ENCODE measurements at places on chromosomes 1 and 21. TPM values are rescaled to one million over a fixed set of nuclear protein-coding genes. Genes with fewer than 3 reads are reported as not detected.

ACTL8 gene
- polyA plus RNA-seq: 0.18 TPM

AADACL4 gene
- polyA plus RNA-seq: 0.38 TPM

RIMS3 gene
- 4.4 TPM for polyA plus RNA-seq

PTAFR gene
- 0.84 TPM for polyA plus RNA-seq

SPATA46 gene
- polyA plus RNA-seq: not detected

PLA2G2D gene
- 2.1 TPM for polyA plus RNA-seq

HEYL gene
- 20.1 TPM for polyA plus RNA-seq

BTF3L4 gene
- 73.9 TPM for polyA plus RNA-seq

SYCP1 gene
- not detected for polyA plus RNA-seq

ZNF648 gene
- 0.13 TPM for polyA plus RNA-seq

CELA2B gene
- polyA plus RNA-seq: not detected

ELAVL4 gene
- not detected for polyA plus RNA-seq

GPR52 gene
- 0.17 TPM for polyA plus RNA-seq

HMCN1 gene
- 3.8 TPM for polyA plus RNA-seq

BSND gene
- polyA plus RNA-seq: not detected

C1QA gene
- polyA plus RNA-seq: 43.7 TPM

RNF207 gene
- 2.0 TPM for polyA plus RNA-seq
